ENCODE measurements at places on chromosomes 3 and 15.

DNA sequence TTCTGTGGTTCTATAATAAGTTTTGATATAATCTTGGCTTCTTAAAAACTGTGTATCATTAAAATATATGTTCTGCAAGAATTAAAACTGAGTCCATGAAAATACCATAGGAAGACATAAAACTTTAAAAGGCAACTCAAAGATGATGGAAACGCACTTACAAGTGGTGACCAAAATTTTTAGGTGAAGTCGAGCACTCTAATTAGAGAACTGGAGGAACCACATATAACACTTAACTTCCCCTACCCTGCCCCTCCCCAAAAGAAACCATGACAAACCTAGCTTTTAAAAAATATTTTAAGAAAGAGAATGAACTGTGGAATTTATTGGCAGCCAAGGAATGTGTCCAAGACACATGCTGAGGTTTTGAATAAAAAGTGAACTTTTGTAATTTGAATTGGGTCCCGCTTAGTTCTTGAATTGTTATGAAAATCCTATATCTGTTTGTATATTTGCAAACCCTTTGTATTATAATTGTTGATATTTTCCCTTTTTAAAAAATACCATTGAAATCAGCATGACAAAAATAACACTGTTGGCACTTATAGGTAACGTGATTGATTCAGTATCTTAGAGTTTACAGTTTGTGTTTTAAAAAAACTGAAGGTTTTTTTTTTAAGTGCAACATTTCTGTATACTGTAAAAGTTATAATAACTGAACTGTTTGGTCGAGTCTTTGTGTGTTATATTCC, 7.7 kb downstream of the NR2F2 start:
- DNase-seq = no peak

- no peak for DNase-seq
Observed at GRCh38 chr3:184050217-184050847, 2.5 kb upstream of the HTR3C start.

DNA sequence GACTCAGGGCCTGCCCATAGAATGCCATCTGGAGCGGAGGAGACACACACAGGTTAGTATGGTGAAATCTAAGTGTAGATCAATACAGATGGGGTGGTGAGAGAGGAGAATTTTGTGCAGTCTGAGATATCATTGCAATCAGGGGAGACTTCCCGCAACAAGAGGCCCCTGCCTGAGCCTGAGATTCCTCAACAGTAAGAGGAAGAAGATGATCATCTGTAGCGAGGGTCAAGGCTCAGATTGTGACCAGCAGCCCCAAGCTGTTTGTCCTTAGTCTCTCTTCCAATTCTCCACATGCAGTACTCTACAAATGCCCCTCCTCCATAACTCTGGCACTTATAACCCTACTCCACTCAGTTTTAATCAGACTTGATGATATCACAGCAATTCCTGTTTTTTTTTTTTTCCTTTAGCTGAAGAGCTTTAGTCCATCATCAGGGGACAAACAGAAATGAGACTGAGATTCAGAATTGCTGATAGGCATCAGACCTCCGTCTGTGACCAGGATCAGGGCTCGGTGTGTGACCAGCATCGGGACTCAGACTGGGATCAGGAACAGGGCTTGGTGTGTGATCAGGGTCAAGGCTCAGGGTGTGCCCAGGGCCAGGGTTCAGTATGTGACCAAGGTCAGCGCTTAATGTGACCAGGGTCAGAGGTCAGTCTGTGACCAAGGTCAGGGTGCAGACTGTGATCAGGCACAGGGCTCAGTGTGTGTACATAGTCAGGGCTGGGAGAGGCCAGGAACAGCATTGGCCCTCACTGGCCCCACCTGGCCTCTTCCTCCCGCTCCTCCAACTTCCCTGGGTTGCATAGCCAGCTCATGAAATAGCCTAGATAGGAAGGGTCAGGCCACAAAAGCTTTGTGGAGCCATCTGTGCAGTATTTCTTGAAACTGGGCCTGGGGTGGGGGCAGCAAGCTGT, 14.1 kb downstream of the LOXL1 start:
- DNase-seq = no peak

- DNase-seq = no peak
Observed at GRCh38 chr3:125389282-125389681, 14.2 kb upstream of the ZNF148 start.

GRCh38 chr3:152322756-152323155, 54.0 kb downstream of the MBNL1 start:
- DNase-seq = no peak

DNA sequence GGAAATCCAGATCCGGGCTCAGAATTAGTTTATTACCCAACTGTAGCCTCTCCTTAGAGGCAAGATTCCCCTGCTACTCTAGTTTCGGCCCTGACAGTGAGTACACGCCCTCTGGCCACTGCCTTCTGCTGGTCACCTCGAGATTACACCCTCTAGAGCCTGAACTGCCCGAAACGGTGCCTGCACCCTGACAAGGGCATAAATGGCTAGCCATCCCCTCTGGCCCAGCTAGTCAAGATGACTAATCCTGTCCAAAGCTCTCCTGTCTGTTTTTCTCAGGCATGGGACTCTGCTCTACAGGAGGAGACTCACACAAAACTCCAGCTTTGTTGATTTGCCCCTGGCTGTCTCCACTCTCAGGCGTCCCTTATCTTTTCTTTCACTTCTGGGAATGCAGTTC, 150.5 kb upstream of the UBE2E2 start:
- no peak for DNase-seq

DNA sequence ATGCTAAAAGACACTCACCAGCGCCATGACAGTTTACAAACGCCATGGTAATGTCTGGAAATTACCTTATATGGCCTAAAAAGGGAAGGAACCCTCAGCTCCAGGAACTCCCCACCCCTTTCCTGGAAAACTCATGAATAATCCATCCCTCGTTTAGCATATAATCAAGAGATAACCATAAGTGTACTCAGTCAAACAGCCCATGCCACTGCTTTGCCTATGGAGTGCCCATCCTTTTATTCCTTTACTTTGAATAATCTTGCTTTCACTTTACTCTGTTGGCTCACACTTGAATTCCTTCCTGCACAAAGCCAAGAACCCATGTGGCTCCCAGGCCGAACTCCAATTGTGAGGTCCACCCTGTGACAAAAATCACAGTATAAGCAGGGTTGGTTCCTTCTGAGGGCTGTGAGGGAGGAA, 19.1 kb upstream of the FSTL1 start:
- no peak for DNase-seq

DNA sequence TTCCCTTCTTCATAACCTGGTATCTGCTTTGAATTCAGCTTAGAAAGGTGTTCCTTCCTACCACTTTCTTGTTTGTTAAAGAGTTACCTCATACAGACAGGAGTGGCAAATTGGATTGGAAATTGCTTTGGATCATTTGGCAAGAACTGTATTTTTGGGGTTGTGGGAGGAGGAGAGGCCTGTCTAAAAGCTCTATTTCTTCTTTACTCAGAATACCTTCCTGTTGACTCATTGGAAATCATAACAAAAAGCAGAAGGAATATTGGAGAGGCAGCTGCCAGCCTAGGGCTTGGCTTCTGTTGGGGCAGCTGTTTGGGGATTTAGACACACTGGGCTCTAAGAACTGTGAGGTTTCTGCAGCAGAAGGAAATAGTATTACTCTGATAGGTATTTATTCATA, 14.2 kb downstream of the IQGAP1 start:
- DNase-seq = no peak

- no peak for DNase-seq
Observed at GRCh38 chr15:73116164-73116563, 63.9 kb downstream of the NEO1 start.

DNA sequence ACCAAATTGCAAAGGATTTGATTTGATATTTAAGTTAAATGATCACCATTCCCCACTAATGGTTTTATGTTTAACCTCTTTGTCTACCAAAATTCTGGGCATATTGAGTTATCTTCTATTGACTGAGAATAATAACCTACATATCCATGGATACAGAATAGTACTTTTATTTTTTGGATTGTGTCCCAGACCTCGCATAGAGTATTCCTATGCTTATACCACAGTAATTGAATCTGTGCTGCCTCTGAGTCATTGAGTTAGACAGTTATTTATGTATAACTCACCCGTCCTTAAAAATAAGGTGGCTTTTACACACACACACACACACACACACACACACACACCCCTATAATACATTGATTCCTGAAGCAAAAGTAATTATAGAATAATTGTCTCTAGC, 690.1 kb upstream of the BCHE start:
- no peak for DNase-seq

- DNase-seq = no peak
Observed at GRCh38 chr3:100781301-100781700, 72.0 kb downstream of the TFG start.

- DNase-seq = no peak
Observed at GRCh38 chr3:135337192-135337591, 542.1 kb downstream of the EPHB1 start.

DNA sequence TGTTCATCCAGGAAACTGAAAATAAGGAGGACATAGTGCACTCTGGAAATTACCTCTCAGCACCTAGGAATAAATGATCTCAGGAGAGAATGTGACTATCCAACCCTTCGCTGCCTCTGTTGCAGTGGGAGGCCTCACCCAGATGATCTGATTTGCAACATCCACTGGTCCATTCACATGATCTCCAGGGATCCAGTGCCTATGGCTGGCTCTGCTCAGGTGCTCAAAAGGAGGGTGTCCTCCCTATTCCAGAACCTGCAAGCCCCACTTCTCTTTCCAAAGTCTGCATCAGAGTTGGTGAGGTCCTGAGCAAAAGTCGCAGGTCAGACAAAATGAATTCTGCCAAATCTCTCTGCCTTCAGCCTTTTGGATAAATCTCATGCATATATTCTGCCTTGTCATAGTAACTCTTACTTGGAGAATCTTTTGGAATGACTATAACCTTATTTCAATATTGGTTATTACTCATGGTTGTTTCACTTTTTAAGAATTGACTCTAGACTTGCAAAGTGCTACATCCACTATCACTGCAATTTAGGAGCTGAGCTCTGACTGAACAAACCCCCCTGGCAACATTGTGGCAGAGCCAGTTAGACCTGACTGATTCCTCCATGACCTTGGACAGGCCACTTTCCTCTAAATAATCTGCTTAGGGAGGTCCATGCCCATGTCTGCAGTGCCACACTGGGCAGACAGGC, 295.1 kb downstream of the EPHB1 start:
- DNase-seq = no peak

DNA sequence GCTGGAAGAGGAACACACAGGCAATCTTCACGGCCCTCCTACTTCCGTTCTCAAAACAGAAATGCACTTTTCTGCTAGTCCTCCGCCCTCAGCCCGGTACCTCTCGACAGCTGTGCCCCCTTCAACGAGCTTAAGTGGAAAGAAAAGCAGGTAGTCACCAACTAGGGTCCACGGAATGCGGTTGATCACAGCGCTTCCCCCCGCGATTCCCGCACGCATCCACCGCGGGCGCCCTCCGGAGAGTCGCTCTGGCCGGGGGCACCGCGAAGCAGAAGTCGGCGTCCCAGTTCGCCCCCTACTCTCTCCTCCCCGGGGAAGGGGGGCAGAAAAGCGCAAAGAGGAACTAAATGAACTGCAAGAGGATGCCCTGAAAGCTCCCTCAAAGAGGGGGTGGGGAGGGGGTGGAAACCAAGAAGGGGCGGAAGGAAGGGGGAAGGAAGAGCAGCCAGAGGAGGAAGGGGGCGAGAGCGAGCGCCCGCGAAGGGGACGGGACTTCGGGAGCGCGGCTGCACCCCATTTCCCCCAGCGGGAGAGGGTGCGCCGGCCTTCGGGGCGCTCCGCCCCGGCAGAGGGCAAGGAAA, 738 bp downstream of the ACAP2 start:
- peak; percentile 45 for DNase-seq

DNA sequence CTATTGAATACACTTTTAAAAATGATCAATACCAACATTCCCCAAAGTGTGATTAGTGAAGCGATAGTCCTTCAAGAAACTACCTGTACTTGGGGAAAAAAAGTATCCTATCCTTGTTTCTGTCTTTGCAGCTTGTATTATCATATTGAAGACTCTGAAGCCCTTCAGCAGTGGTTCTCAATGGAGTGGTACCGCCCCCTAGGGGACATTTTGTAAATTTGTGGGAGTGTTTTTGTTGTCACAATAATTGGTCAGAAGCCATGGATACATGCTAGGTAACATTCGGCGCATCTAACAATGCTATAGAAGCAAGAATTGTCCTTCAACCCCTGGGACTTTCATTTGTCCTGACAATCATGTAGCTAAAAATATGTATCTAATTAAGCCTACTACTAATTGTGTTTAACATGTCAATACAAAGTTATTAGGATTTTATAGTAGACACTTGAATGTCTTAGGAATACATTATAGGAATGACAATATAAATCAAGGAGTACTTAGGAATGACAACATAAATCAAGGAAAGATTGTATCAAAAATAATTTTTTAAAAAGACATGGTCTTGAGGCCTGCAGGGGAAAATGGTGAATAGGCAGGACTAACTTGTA, 53.7 kb downstream of the NMD3 start:
- peak; percentile 17 for DNase-seq

GRCh38 chr15:96582473-96582872, 252.0 kb downstream of the NR2F2 start:
- no peak for DNase-seq

Measured in T-cell (primary cell).